Hypothalamus (tissue), 51 donors: ENCODE measurements at places on chromosomes 2 and 18.

DNA sequence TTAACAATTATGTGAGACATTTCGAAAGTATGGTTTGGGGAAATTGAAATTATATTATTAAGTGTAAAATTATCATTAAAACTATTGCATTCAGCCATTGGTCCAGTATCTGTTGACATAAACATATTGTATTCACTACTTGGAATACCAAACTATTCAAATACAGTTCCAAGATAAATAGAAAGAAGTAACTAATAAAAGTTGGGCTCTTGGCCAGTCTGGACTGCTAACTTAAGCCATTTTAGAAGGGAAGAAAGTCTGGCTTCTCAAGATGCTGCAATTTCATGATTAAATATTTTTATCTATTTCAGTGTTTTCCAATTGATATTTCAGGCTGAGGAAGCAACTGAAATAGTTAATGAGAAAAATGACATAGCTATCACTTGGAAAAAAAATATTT is 109.8 kb upstream of the CHRNA1 start:
- DNase-seq: no peak

GRCh38 chr2:161754379-161754778 is 130.2 kb downstream of the SLC4A10 start:
- no peak for DNase-seq

GRCh38 chr18:35743916-35744315 is 162.4 kb downstream of the GALNT1 start:
- no peak for DNase-seq

DNA sequence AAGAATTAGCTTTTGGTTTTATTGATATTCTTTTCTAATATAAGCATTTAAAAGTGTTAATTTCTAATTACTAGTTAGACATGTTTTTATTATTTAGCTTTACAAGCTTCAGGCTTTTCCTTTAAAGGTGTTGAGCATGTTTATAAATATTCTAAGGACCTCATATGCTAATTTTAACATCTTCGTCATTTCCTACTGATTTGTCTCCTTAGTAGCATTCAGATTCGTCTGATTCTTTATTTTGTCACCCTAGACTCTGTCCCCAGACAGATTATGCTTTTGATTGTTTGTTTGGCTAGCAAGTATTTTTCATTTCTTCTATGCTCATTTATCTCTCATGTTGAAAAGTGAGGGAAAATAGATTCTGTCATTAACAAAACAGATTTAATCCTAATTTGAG is 51.7 kb downstream of the EIF5B start:
- DNase-seq: no peak

- DNase-seq: no peak
Observed at GRCh38 chr2:23399674-23400261, 14.8 kb downstream of the KLHL29 start.

- no peak for DNase-seq
Observed at GRCh38 chr2:11945139-11946126, 199.0 kb downstream of the LPIN1 start.

DNA sequence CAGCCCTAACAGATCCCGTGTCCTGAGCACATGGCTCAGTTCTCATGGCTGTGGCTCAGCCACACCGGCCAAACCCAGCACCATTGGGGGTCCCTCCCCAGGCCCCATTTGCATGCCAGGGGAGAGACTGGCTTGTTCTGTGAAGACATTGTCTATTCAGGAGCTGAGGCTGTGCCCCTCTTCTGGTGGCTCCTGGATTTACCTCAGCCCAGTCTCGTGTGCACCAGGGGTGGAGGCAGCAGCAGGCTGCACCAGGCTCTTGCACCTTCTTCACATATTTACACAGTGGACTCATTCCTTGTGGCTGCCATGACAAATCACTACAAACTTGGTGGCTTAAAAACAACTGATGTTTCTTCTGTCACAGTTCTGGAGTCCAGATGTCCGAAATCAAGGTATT is 92.4 kb upstream of the ITGA6 start:
- no peak for DNase-seq

DNA sequence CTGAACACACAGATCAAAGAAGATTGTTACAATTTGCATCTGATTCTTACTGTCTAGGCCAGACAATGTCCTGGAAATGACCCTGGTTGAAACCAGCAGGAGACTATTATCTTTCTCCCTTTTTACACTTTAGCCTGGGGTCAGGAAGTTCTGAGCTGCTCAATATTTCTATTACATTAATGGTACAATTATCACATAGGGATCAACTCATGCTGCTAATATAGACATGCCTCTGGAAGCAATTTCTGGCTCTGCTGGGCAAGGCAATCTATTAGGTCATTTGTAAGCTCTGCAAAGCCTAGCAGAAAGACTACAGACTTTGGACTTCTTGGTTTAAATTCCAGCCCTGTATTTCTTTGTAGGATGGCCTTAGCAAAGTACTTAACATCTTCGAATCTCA is 205.3 kb downstream of the LRP1B start:
- no peak for DNase-seq

GRCh38 chr2:237858294-237859081 is 935 bp upstream of the RAMP1 start:
- DNase-seq: peak; percentile 68

DNA sequence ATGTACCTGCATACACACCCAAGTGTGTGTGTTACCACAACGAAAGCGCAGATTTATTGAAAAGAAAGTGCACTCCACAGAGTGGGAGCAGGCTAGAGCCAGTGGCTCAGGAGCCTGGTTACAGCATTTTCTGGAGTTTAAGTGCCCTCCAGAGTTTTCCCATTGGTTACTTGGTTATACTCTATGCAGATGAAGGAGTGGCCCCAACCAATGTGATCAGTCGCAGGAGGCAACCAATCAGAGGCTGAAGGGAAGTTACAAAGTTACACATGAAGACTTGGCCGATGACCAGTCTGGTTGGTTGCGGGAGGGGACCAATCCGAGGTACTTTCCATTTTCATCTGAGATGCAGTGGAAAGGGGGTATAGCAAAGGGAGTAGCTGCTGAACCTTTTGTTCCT is 13.5 kb upstream of the PRLH start:
- no peak for DNase-seq

GRCh38 chr2:6692056-6692455 is 173.7 kb downstream of the CMPK2 start:
- DNase-seq: no peak

GRCh38 chr2:189015359-189015758 is 41.2 kb downstream of the COL3A1 start:
- DNase-seq: no peak

DNA sequence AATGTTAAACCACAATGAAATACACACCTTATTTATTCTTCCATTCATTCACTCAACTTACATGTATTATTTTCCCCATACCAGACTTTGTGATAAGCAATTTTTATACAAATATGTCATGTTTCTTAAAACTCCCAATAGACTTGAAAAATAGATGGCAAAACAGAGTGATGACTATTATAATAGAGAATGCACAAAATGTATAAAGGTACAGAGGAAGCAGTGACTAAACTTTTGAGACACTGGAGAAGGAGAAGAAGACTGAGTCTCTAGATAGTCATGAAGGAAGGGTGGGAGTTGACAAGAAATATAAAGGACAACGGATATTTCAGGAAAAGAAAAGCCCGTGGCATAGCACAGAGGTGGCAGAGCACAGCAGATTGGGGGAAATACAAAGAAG is 198.1 kb upstream of the SLC39A10 start:
- no peak for DNase-seq
